ENCODE measurements at places on chromosomes 3 and 15.

DNA sequence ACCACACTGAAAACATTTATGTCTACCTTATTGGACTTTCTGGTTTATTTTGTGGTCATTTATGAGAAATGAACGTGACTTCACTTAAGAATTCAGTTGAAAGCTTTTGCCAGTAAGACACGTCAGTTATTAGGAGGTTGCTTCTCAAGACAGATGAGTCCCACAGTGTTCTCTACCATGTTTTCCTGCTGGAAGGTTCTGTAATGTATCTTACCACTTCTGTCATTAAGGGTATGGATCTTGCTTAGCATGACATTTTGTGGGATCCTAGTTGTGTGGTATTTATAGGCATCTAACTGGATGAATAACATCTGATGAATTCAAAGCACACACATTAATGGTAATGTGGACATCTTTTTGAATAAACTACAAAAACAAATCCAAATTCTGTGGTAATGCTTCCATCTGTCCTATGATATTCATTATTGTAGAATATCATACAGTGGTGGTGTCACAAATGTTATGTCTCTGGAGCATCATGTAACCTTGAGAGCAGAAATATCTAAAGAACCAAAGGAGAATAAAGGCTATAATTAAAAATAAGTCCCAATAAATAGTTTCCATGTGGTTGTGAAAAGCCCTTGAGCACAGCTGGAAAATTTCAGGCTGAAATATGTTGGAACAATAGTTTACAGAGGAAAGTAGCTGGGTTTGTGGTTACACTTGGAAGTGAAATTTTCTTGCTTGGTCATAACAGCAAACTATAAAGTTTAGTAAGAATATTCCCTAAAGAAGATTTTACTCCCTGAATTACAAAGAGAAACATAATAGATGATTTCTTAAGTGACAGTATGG lies 61.5 kb downstream of the C3orf38 start:
- no peak for DNase-seq

DNA sequence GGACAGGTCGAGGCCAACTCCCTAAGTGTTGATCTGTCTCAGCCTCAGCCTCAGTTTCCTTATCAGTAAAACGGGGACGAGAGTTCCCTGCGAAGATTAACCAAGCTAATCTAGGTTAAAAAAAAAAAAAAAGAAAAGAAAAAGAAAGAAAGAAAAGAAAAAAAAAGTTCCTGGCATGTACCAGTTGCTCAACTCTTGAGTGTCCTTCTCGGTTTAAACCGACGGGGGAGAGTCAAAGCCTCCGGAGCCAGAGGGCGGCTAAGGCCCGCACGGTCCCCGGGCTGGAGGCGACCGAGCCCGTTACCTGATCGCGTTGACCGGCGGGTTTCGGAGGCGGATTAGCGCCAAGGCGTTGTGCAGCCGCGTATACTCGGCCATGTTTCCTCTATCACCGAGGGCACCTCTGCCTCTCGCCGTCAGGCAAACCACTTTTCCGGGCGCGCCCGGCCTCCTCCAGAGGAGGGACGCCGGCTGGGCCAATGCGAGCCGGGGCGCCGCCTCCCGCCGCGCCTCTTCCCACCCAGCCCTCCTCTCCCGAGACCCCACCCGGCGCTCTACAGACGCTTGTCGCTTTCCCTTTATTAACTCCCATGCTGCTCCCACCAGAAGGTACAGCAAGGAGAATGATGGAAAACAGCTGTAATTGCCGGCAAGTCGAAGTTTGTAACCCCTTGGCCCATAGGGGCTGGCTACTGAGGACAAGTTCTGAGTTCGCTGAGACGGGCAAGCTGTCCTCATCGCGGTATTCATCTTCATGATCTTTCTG lies at the start of gene EHHADH:
Gene EHHADH (minus strand): TSS at position 405 of the 766 bp plus-strand sequence. CDS start 27 bp downstream, at position 378.
- peak; percentile 54 for DNase-seq

DNA sequence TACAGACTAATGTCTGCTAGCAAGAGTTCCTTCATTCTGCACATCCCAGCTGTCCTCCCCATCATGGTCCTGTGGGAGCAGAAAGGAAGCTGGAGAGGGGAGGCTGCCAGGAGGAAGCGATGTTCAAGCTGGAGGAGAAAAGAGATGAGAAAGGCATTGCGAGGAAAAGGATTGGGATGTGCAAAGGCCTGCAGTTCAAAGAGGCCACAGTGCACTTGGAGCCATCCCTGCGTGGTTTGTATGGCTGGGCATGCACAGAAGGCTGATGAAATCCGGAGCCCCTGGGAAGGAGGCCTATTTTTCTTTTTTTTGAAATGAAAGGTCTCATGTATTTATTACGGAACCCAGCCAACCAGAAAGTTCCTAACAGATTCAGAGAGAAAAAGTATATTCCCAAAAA lies 22.8 kb downstream of the AMOTL2 start:
- no peak for DNase-seq

GRCh38 chr3:106678657-106679390 lies 698.4 kb upstream of the CCDC54 start:
- no peak for DNase-seq

DNA sequence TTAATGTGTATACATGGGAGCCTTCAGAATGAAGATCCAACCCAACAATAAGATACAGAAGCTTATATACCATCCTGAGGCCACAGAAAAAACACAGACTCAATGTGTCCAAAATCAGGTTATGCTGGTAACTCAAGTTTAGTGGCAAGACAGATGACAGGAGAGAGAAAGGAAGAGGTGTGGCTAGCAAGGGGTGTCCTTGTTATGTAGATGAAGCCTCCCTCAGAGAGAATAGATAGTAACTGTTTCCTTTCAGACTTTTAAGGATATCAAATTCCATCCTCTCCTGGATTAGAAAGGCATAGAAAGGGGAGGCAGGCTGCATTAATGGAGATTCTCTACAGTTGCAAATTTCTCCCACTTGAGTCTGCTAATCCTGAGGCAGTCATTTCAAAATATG lies 447.4 kb downstream of the GABRB3 start:
- no peak for DNase-seq

DNA sequence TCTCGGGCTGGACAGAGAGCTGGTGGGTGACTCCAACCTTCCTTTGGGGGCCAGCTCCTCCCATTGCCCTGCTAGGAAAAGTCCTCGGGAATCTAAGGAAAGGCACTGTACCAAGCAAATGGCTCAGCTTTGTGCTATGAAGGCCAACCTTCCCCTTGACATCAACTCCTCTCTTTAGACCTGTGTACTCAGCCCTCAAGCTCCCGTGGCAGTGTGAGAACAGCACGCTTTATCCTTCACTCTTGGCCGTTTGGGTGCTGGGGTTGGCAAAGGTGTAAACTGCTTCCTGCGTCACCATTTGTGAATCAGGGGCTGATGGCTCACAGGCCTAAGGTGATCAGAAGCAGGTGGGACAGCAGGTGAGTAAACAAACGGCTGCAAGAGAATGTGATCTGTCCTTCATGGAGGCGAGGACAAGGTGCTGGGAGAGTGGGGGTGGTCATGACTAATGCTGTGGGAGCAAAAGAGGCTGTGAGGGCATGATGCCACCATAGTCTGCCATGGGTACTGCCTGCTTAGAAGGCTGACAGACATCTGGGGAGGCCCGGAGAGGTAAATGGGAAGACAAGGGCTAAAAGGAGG lies 165.2 kb upstream of the TPM1 start:
- DNase-seq, result no peak

Measured in naive thymus-derived CD8-positive, alpha-beta T cell (primary cell).